ENCODE measurements at places on chromosomes 7 and 10.

GRCh38 chr10:33025039-33025438, 67.0 kb upstream of the ITGB1 start:
- no peak for DNase-seq

DNA sequence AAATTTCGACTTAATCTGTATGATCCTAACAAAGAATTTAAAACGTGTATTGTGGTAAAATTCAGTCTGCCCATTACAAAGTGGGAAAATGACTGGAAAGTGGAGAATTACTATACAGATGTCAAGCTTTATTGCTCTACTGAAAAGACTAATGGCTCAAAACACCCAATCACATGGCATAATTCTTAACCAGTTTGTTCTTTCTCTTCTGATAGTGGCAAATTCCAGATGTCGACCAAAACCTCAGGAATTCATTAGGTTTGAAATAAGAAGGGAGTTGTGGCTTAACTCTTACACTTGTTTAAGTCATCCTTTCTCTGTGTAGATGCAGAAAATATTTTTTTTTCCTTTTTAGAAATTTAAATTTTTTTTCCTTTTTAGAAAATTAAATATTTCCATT, 1254.9 kb upstream of the LRRN3 start:
- no peak for DNase-seq

GRCh38 chr10:114301177-114301576, 62.1 kb downstream of the VWA2 start:
- no peak for DNase-seq

DNA sequence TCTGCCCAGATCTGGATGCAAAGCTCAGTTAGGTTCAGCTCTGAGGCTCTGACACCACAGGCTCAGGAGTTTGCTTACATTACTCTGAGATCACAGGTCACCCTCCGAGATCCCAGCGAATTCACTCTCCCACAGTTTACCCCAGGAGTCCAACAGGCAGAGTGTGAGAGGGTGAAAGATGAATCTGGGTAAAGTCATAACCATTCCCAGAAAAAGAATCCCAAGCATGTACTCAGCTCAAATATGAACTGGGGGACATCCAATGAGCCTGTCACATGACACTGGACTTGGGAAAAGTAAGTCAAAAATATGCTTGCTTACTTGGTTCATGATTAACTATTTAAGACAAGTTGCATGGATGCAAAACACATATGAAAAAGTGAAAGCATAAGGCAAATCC, 110.3 kb upstream of the ARID5B start:
- no peak for DNase-seq

GRCh38 chr10:120735773-120736371, 115.3 kb upstream of the WDR11 start:
- DNase-seq: peak; percentile 3

- DNase-seq: no peak
Measured at GRCh38 chr10:62650411-62650810, 154.1 kb upstream of the ADO start.

DNA sequence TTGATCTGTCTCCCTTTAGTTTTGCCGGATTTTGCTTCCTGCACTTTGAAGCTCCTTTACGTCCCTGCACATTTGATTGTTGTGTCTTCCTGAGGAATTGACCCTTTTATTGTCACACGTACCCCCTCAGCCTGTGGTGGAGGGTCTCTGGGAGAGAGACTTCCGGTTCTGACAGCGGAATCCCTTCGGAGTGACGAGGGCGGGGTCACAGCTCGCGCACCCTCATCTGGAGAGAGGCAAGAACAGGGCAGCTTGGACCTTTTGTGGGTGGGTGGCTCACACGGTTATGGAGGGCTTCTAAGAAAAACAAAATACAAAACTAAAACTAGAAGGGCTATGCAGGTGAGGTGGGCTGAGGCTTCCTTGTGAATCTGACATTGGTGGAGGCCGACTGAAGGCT, 26.0 kb downstream of the AMZ1 start:
- DNase-seq: no peak

GRCh38 chr10:37760817-37761216, 96.6 kb downstream of the ZNF248 start:
- DNase-seq: no peak

DNA sequence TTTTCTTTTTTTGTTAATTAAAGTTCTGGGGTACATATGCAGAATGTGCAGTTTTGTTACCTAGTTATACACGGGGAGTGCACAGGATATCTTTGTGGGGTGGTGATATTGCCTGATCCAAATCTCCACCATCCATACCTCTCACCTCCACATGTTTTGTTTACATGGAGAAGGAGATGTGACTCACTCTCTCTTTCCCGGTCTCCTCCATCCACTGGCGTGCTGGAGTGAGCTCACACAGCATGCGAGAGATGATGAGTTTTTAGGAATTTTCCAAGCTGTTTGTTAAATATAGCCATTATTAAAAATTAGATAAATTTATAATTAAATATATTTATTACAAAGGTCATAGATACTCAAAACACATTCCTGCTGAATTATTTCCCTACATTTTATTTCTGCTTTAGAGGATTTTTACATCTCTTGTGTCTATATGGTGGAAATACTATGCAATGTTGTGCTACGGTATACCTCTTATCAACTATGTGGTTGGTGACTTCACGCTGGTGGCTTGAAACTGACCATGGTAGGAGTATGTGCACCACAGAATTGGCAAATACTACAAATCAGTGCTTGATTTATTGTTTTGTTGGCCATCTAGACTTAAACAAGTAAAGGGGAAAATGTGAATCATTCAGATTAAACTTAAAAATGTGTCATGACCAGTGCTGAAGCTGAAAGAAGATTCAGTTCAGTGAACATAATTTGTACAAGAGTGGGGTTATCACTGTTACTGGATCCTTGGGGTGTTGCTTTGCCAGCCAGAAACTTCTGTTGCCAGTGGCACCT, 107.9 kb upstream of the FAM180A start:
- no peak for DNase-seq

GRCh38 chr7:31071645-31072029, 19.5 kb downstream of the ADCYAP1R1 start:
- no peak for DNase-seq

DNA sequence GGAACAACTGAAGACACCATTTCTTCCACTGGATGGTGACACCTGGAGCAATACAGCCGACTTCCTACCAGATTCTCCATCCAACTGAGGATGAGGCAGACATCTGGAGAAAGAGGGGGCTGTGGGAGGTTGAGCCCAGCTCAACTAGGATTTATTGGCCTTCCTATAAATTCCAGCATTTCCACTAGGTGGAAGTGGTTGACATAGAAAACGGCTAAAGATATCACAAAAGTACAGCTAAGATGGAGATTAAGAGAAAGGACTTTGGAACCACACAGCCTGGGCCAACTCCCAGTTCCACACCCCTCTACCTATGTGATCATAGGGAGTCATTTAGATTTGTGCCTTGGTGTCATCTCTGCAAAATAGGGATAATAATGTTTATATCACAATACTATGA, 61.3 kb upstream of the CAV2 start:
- DNase-seq: no peak

DNA sequence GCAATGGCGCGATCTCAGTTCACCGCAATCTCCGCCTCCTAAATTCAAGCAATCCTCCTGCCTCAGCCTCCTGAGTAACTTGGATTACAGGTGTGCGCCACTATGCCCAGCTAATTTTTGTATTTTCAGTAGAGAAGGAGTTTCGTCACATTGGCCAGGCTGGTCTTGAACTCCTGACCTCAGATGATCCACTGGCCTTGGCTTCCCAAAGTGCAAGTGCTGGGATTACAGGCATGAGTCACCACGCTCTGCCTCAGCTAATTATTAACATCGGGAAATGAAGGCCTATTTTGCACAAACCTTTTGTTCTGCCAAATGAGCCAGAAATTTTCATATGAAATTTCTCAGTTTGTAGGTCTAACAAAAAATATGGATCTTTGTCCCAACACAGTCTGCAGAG, 106.7 kb upstream of the ODAD2 start:
- DNase-seq: no peak

DNA sequence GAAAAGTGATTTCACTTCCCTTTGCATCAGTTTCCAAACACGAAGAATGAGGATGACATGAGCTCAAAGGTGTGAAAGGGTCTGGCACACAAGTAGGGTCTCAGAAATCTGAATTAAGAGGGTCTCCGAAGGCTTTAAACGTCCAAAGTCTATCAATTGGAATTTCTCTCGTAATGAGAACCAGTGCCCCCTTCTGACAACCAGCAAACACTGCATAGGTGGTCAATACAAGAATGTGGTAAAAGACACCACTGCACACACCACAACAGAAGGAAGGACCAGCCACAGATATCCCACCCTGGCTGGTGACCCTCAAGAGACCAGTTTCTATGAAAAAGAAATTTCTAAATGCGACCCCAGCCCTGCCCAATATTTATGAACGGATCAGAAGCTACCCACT, 78.1 kb downstream of the CALN1 start:
- no peak for DNase-seq

DNA sequence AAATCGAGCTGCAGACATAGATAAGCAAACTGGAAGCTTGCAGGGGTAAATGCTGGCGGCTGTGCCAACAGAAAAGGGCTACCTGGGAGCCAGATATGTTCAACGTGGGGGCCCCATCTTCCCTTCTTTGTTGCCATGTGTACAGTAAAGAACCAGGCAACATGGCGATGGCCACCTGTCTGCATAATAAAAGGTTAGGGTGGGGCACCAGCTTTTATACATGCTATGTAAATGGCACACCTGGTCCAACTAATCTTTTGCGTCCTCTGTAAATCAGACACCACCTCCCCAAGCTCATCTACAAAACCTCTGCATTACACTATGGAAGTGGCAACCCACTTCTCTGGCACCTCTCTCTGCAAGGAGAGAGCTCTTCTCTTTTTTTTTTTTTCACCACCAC, 13.9 kb downstream of the BUD31 start:
- no peak for DNase-seq

DNA sequence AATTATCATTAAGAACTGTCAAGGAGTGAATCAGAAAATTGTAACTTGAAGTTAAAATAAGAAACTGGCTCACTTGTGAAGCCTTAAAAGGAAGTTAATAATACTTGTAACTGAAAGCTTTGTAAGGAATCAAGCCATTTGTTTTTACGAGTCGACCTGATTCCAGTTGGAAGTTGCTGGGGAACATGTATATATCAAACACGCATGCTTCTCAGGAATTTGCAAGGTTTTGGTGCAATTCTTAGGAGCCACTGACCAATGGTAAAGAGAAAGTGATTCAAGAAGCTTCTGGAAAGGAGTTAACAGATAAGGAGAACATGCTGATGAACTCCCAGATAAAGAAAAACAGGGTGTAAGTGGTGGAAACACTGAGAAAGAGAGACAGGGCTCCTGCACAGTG, 56.4 kb downstream of the ETV1 start:
- DNase-seq: no peak

DNA sequence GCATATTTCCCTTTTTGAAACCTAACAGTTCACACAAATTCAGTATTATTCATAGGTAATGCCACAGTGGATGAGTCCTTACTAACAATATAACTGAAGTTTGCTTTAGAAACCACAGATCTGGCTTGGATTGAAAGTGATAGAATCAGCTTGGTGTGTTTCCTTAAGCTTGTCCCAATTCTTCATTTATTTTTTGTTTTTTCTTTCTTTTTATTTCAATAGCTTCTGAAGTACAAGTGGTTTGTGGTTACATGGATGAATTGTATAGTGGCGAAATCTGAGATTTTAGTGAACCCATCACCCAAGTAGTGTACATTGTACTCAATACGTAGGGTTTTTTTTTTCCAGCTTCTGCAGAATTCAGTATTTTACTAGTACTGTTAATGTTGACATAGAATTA, 518.2 kb upstream of the SEMA3D start:
- DNase-seq: no peak

DNA sequence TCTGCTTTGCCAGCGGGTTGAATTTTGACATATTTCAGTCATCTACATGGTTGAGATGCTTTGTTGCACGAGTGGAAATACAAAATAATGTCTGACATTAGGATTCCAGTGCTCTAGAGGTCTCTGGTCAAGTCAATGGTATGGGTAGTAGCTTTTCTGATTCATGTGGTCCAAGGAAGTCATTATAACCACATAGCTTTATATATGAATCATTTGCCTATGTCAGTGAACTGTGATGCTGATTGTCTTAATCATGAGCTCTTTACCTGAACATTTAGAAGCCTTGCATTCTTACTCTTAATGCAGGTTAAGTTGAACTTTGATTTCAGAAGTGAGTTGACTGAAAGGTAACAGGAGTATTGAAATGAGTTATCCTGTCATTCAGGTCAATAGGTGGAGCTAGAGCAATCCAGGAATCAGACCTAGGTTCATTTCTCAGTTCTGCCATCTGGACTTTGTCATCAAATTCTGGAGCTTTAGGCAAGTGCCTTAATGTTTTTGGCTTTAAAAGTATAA, 3.3 kb downstream of the MAPK8 start:
- DNase-seq: no peak

- no peak for DNase-seq
Measured at GRCh38 chr7:94344826-94345225, 49.9 kb upstream of the COL1A2 start.

DNA sequence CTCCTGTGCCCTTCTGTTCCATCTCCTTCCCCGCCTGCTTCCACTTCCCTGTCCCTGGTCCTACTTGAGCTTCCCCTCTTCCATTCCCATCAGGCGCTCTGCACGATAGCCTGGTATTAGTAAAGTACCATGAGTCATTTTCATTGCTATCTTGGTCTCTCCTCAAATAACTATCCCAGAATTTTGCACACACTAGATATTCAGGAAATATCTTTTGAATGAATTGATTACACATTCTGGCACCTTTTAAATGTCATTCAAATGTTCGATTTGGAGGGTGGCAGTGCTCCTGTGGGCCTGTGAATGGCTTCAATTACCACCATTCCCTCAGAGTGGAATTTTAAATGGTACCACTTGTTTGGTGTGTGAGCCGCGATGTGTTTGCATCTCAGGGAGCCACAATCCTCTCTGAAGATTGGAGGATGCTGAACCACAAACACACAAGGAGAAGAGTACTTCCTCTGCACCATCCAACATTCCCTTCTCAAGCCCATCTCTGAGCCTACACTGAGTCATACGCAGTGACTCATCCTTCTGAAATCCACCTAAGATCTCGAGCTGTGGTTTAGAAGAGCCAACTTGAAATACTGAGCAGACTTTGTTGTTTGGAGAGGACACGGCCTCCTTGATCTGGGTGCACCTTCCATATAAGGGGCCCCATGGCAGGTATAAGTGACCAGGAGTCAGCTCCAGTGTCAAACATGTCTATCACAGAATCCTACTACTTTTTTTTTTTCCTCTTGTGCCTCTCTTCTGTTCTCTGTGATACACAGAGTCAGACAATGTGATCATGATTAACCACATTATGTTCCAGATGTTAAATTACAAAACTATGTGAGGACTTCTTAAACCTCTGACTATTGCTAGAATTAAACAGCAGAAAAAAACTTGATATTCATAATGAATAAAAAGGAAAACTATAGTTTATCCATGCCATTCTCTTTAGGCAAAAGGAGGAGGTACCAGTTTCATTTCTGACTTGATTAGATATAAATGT, 81.9 kb downstream of the BMPER start:
- no peak for DNase-seq

DNA sequence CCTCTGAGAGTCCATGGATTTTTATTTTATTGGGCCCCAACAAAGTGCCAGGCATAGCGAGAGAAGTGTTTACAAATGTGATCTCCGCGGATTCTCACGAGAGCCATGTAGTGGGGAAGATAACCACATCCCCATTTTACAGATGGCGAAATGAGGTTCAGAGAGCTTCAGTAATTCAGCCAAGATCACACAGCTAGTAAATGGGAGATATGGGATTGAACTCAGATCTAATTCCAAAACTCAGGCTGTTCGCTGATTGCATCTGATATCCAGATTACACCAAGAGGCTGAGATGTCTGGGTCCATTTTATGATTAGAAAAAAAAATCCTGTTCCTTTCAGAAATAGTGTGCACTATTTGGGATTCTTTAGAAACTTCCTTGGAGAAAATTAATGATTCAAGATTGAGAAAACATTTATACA, 1.3 kb downstream of the FAS start:
- DNase-seq: no peak
